ENCODE measurements at places on chromosomes 2 and 18. TPM values are rescaled to one million over a fixed set of nuclear protein-coding genes. Genes with fewer than 3 reads are reported as not detected.

The CDH19 gene
- 1.4 TPM for total RNA-seq

- no peaks in the 10 kb centered on the region for H3K27me3 ChIP-seq
- H3K4me1 ChIP-seq, result no peaks in the 10 kb centered on the region
- H3K27ac ChIP-seq, result no peak overlapping the region
- no peaks in the 10 kb centered on the region for H3K36me3 ChIP-seq
- no peak overlapping the region for H3K4me3 ChIP-seq
These were observed 382.2 kb upstream of the TRIB2 start for GRCh38 chr2:12334412-12334966.

DNA sequence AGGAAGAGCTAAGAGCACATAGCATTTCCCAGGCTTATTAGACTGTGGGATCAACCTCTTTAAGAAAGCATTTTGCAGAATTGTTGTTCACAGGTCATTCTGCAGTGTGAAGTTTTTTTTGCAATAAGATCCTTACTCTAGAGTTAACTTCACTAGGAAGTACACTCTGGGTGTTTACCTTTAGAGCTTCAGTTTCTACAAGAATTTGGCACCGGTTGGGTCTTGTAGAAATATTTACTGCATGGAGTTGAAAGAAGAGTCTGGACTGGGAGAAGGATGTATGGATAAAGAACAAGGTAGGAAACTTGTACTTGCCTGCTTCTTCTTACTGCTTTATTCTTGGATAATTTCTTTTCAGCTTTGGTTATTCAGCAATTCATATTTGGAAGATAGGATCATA is 944.9 kb upstream of the GYPC start:
- no peaks in the 10 kb centered on the region for H3K4me1 ChIP-seq
- no peak overlapping the region for H3K4me3 ChIP-seq
- DNase-seq, result no peak

The RAB6D gene
- 0.10 TPM for total RNA-seq

- no peaks in the 10 kb centered on the region for H3K27me3 ChIP-seq
- peaks cover 16% of the 10 kb centered on the region for H3K36me3 ChIP-seq
- H3K4me1 ChIP-seq, result no peaks in the 10 kb centered on the region
- no peak overlapping the region for H3K27ac ChIP-seq
- DNase-seq, result no peak
- H3K4me3 ChIP-seq, result no peak overlapping the region
These were observed 42.9 kb downstream of the SMC6 start for GRCh38 chr2:17710547-17711248.

- H3K27ac ChIP-seq, result no peak overlapping the region
- H3K36me3 ChIP-seq, result no peaks in the 10 kb centered on the region
- peaks cover 5% of the 10 kb centered on the region for H3K27me3 ChIP-seq
- no peaks in the 10 kb centered on the region for H3K4me1 ChIP-seq
- DNase-seq, result no peak
These were observed 36.2 kb upstream of the YES1 start for GRCh38 chr18:848062-848861.

GRCh38 chr18:59537579-59537978 is 159.6 kb downstream of the CCBE1 start:
- no peaks in the 10 kb centered on the region for H3K27me3 ChIP-seq
- DNase-seq, result no peak
- H3K4me3 ChIP-seq, result no peak overlapping the region
- H3K27ac ChIP-seq, result no peak overlapping the region
- H3K4me1 ChIP-seq, result no peaks in the 10 kb centered on the region
- H3K36me3 ChIP-seq, result no peaks in the 10 kb centered on the region

- DNase-seq, result no peak
- no peaks in the 10 kb centered on the region for H3K4me1 ChIP-seq
- H3K36me3 ChIP-seq, result no peaks in the 10 kb centered on the region
- no peak overlapping the region for H3K4me3 ChIP-seq
- H3K27ac ChIP-seq, result no peak overlapping the region
These were observed 36.9 kb upstream of the KLF7 start for GRCh38 chr2:207202645-207203044.

DNA sequence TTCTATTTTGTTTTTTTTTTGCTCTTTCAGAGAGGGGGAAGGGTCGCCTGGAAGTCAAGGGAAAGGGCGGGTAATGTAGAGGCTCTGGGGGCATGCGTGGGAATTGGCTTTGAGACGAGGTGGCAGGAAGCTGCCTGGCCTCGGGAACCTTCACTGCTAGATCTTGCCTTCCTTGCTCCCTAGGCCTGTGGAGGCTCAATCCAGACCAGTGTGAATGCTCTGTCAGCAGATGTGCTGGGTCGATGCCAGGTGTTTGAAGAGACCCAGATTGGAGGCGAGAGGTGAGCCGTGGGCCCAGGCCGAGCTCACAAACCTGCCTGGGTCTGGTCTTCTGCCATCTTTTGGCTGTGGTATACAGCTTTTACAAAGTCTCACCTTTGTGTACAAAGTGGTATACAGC is 15.5 kb downstream of the CCT7 start:
- H3K27ac ChIP-seq, result no peak overlapping the region
- DNase-seq, result no peak
- H3K4me3 ChIP-seq, result no peak overlapping the region
- peaks cover 33% of the 10 kb centered on the region for H3K4me1 ChIP-seq
- peaks cover 95% of the 10 kb centered on the region for H3K36me3 ChIP-seq
- H3K27me3 ChIP-seq, result no peaks in the 10 kb centered on the region

DNA sequence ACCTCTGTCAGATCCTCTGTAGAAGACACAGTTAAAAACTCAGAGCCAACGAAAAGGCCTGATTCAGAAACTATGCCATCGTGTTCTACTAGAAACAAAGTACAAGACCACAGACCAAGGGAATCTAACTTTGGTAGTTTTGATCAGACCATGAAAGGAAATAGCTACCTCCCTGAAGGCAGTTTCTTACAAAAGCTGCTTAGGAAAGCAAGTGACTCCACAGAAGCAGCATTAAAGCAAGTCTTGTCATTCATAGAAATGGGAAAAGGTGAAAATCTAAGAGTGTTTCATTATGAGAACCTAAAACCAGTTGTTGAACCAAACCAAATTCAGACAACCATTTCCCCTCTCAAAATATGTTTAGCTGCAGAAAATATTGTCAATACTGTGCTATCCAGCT is 58.2 kb downstream of the FSIP2 start:
- no peak overlapping the region for H3K27ac ChIP-seq
- H3K4me3 ChIP-seq, result no peak overlapping the region
- no peaks in the 10 kb centered on the region for H3K36me3 ChIP-seq
- no peaks in the 10 kb centered on the region for H3K27me3 ChIP-seq
- DNase-seq, result no peak

The DNAJC27 gene
- 2.1 TPM for total RNA-seq

The DYSF gene
- total RNA-seq, result 20.5 TPM

GRCh38 chr2:32237996-32238395 is 26.7 kb downstream of the NLRC4 start:
- H3K36me3 ChIP-seq, result no peaks in the 10 kb centered on the region
- no peaks in the 10 kb centered on the region for H3K27me3 ChIP-seq
- DNase-seq, result no peak
- no peaks in the 10 kb centered on the region for H3K4me1 ChIP-seq
- H3K4me3 ChIP-seq, result no peak overlapping the region
- H3K27ac ChIP-seq, result no peak overlapping the region

The FSIP2 gene
- 1.4 TPM for total RNA-seq

- no peak overlapping the region for H3K4me3 ChIP-seq
- no peak overlapping the region for H3K27ac ChIP-seq
- H3K27me3 ChIP-seq, result no peaks in the 10 kb centered on the region
- H3K36me3 ChIP-seq, result no peaks in the 10 kb centered on the region
- H3K4me1 ChIP-seq, result peaks cover 37% of the 10 kb centered on the region
These were observed 21.2 kb downstream of the MRPL33 start for GRCh38 chr2:27792759-27793158.

DNA sequence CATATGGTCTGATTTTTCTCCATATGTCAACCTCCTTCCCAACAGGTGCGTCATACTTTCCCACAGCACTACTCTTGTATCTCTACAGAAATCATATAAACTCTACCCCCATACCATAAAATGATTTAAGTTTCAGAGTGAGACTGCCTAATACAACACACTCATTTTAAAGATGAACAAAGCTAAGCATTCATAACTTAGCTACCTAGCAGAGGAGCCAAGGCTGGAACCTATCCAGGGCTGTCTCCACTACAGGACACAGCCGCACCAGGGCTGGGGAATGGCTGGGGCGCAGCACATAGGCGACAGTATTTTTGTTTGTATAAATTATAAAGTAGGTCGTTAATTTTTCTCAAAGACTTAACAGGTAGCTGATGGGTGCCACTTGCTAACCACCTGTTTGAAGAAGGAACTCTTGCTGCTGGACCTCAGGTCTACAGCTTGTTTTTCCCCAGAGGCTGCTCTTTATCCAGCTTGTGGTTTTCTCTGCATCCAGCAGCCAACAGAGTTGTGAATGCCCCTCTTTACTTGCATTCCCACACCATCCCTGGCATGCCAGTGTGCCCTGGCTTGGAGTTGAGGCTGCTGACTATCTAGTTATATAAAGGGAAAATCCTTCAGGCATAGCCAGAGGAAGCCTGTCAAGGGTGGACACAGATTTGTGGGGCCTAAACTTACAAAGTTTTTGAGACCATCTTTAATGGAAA is 62.0 kb downstream of the HNRNPLL start:
- H3K36me3 ChIP-seq, result no peaks in the 10 kb centered on the region
- no peak overlapping the region for H3K27ac ChIP-seq
- no peak overlapping the region for H3K4me3 ChIP-seq

The SPATS2L gene
- 30.6 TPM for total RNA-seq

DNA sequence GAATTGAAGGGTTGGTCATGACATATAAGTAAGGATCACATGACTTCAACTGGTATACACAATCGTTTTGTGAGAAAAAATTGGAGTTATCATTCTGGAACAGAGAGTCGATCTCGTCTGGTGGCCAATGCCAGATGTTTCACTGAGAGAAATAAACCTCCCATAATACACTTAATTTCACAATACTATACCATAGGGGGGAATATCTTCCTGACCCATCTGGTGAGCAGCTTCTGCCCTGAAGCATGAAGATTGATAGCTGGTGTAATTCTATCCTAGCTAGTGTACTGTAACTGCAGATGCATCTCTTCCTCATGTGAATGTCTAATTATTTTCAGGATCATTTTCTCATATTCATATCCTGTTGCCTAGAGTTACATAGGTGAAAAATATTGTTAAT is 15.7 kb upstream of the CDH7 start:
- H3K36me3 ChIP-seq, result no peaks in the 10 kb centered on the region
- no peak overlapping the region for H3K27ac ChIP-seq
- H3K4me1 ChIP-seq, result no peaks in the 10 kb centered on the region

DNA sequence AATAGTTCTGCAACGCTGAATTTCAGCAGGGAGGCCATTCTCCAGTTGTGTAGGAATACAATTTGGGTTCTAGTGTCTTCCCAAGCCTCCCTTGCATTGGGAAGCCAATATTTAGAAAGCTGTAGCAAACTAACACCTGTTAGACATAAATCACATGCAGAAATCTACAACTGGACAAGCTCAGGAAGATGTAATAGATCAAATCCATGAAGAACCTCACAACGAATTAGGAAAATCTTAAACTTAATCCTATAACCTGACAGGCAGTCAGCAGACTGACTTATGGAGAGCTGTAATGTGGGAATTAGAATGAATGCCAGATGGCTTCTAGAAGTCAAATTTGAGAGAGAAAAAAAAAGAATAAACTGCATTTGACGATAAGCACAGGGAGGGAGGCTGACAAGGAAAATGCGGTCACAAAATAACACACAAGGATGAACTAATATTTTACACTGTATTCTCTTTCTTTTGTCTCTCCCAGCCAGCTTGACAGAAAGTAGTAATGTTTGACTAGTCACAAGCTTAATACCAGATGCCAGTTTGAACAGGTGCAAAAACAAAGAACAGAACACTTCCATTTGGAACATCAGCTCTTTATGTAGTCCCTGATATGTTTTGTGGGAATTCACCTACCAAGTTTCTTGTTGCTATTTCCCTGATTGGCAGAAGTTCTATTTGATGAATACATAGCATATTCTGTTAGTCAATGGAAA is 50.8 kb upstream of the FANCL start:
- H3K4me3 ChIP-seq, result no peak overlapping the region
- no peak overlapping the region for H3K27ac ChIP-seq
- H3K4me1 ChIP-seq, result no peaks in the 10 kb centered on the region
- H3K27me3 ChIP-seq, result no peaks in the 10 kb centered on the region

- H3K36me3 ChIP-seq, result no peaks in the 10 kb centered on the region
- H3K4me1 ChIP-seq, result no peaks in the 10 kb centered on the region
- no peak overlapping the region for H3K4me3 ChIP-seq
- no peak for DNase-seq
- no peak overlapping the region for H3K27ac ChIP-seq
These were observed 70.2 kb downstream of the DLGAP1 start for GRCh38 chr18:4384932-4385331.

- no peaks in the 10 kb centered on the region for H3K4me1 ChIP-seq
- no peaks in the 10 kb centered on the region for H3K27me3 ChIP-seq
- H3K27ac ChIP-seq, result no peak overlapping the region
- no peak overlapping the region for H3K4me3 ChIP-seq
- no peak for DNase-seq
- H3K36me3 ChIP-seq, result no peaks in the 10 kb centered on the region
These were observed 154.3 kb upstream of the FN1 start for GRCh38 chr2:215590010-215590745.

The INPP5D gene
- 20.5 TPM for total RNA-seq

DNA sequence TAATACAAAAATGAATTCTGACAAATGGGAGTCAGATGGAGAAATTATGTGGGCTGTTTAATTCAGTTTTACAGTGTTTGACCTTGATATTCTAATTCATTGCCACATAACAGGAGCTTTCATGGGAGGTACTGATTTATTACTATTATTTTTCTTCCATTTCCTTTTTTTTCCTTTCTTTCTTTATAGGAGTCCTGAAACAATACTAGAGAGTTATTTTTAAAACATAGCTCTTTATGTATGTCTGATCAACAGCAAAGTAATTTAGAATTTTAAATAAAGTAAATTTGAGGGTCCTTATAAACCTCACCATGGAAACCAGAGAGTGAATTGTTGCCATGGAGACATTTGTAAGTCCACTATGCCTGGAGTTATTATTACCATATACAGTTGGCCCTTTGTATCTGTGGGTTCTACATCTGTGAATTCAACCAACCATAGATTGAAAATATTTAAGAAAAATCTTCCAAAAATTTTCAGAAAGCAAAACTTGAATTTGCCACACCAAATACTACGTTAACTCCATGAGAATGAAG is 40.9 kb upstream of the PPP4R1 start:
- no peak overlapping the region for H3K4me3 ChIP-seq
- no peak overlapping the region for H3K27ac ChIP-seq
- no peaks in the 10 kb centered on the region for H3K4me1 ChIP-seq
- H3K27me3 ChIP-seq, result no peaks in the 10 kb centered on the region

The RGPD6 gene
- 65.0 TPM for total RNA-seq

- no peak overlapping the region for H3K4me3 ChIP-seq
- H3K27me3 ChIP-seq, result no peaks in the 10 kb centered on the region
- no peak overlapping the region for H3K27ac ChIP-seq
These were observed 276.3 kb downstream of the EIPR1 start for GRCh38 chr2:3101016-3101942.

The FAM168B gene
- total RNA-seq, result 98.8 TPM

The UGT1A5 gene
- not detected for total RNA-seq

The POTEC gene
- not detected for total RNA-seq
